ENCODE measurements at places on chromosomes 11 and 22.

- DNase-seq: no peak
Observed at GRCh38 chr11:79336797-79337517, 103.9 kb downstream of the TENM4 start.

- no peak for DNase-seq
Observed at GRCh38 chr11:68324695-68325094, 12.3 kb downstream of the LRP5 start.

- no peak for DNase-seq
Observed at GRCh38 chr22:48640890-48641841, 1186.5 kb downstream of the BRD1 start.

- no peak for DNase-seq
Observed at GRCh38 chr11:78782725-78783124, 208.1 kb upstream of the NARS2 start.

GRCh38 chr22:23608583-23608982, 23.5 kb downstream of the DRICH1 start:
- DNase-seq: peak; percentile 14

GRCh38 chr22:45629469-45630089, 42.1 kb upstream of the ATXN10 start:
- no peak for DNase-seq

GRCh38 chr11:64340671-64341335, 799 bp downstream of the CCDC88B start:
- DNase-seq: no peak

- no peak for DNase-seq
Observed at GRCh38 chr22:36208914-36209313, 7.3 kb upstream of the APOL4 start.

DNA sequence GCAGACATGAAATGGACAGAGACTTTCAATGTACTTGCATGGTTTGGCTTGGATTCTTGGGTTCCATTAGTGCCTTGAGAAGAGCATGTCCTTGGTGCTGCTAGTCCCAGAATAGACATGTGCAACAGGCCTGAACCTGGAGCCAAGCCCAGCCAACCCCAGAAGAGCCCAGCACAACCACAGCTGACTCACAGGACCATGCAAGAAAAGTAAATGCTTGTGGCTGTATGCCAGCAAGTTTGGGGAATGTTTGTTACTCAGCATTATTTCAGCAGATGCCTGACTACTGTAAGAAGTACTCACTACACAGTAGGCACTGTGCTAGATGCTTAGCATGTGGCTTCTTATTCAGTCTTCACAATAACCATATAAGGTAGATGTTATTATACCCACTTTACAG, 39.2 kb upstream of the HMGXB4 start:
- DNase-seq: peak; percentile 16

DNA sequence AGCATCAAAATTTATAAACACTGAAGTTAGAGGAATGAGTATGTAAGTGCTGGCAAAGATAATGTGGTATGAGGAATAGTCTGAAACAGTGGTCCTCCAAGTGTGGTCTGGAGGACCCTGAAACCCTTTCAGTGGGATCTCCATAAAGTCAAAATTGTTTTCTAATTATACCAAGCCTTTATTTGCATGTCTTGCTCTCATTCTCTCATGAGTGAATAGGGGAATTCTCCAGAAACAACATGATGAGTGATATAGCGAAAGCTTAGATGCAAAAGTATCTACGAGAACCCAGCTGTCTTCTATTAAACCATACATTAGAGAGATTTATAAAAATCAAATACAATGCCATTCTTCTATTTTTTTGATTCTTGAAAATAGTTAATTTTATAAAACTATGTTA, 145.0 kb upstream of the RAG2 start:
- no peak for DNase-seq

DNA sequence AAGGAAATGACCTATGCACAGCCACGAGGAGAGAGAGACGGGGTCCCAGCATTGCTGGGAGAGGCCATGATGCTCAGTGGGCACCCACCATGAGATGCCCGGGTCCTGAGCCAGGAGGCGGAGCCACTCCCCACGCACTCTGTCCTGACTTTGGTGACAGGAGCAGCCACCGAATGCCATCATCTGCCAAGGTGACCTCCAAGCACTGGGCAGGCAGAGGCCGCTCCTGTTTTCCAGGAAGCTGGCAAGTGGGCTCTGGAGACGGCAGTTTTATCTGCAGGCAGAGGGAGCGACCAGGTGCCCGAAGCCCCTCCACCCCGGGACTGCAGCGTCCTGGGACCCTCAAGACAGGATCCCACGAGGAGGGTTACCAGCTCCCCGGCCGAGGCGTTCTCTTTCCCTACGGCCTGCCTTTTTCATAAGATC, 453.9 kb downstream of the BRD1 start:
- no peak for DNase-seq

GRCh38 chr22:36713436-36713835, 9.9 kb upstream of the CACNG2 start:
- no peak for DNase-seq

GRCh38 chr22:42816336-42816735, 40.7 kb downstream of the ARFGAP3 start:
- no peak for DNase-seq

DNA sequence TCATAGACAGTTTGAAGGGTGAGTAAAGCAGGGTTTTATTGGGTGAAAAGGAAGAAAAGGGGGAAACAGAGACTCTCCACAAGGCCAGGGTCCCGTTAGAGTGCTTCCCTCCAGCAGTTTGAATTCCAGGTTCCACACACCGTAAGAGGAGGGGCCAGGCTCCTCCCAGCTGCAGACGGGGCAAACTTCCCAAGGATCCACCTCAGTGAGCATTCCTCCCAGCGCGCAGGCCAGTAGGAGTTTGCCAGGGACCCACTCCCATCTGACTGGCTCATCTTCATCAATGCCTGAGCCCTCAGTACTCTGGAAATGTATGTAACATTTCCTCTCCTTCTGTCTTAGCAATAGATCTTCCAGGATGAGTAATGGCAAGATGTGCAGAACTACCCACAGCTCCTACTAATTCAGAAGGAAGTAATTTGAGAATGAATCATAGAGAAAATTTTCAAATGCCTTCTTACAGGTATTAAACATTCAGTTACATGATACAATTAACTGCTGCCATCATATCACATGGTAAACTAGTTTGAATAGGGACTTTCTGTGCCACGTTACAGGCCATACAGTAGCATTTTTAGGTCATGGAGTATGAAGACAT, 34.0 kb upstream of the TRPC6 start:
- DNase-seq: peak; percentile 9

DNA sequence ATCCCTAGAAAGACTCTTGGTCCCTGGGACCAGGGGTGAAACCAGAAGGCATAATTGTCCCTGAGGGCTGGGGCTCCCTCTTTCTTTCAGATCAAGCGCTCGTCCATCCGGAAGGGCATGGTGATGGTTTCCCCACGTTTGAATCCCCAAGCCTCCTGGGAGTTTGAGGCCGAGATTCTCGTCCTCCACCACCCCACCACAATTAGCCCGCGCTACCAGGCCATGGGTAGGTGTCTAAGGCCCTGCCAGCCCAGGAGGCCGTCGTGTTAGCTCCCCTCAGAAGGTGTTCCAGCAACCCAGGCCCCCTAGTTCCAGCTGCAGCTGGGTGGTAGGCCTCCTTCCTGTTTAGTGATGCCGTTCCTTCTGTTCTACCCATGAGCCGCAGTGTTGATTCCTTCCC, 21.4 kb downstream of the GTPBP1 start:
- no peak for DNase-seq

- peak; percentile 48 for DNase-seq
Observed at GRCh38 chr11:126355926-126356897, 726 bp downstream of the ST3GAL4 start.

GRCh38 chr11:112485280-112485679, 224.6 kb upstream of the PLET1 start:
- DNase-seq: no peak

GRCh38 chr11:86442420-86442819, 67.7 kb downstream of the CCDC81 start:
- DNase-seq: peak; percentile 34

DNA sequence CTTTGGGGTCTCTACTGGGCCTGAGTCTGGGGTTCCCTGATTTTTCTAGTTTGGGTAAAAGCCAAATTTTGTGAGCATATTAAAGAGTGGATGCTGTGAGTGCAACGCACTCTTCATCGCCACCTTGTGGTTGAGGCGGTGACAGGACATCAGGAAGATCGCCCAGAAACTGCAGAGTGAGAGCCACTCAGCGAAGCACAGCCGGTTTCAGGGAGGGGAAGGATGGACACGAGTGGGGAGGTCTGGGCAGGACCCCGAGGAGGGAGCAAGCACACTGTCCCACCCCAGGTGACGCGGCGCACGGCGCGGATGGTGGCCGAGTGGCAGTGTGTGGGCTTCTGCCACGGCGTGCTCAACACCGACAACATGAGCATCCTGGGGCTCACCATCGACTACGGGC, 9.1 kb downstream of the SELENOO start:
- DNase-seq: peak; percentile 59

DNA sequence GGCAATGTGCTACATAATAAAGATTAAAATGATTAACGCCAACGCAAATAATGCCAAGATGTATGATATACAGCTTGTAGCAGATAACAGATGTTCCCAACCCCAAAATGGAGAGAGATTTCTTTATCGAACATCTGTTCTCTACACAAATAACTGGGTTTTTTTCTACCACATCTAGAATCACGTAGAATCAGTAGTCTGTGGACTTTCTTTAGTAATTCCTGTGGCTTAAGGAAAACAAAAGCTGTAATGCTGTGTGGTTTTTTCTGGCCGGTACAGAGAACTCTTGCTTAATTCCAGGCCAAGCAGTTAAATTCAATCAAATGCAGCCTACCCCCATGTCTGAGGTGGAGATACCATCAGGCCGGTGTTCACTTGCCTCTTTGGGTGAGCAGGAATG, 303.4 kb downstream of the FAT3 start:
- peak; percentile 3 for DNase-seq

DNA sequence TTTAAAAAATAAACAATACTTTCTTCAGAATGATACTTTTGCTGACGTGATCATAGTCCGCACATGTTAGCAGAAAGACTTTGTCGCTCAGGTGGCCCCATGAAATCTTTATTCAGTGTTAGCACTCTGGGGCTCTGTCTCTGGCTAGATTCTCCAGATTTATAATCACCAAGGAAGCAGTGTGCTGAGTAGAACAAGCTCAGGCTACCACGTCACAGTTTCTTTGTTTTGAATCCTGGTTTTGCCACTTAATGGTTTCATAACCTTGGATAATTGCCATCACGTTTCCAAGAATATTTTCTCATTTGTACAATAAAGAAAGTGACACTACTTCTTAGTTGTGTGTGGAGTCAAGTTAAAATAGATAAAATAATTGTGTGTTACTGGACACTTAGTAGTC, 3.9 kb upstream of the MUC15 start:
- peak; percentile 51 for DNase-seq

DNA sequence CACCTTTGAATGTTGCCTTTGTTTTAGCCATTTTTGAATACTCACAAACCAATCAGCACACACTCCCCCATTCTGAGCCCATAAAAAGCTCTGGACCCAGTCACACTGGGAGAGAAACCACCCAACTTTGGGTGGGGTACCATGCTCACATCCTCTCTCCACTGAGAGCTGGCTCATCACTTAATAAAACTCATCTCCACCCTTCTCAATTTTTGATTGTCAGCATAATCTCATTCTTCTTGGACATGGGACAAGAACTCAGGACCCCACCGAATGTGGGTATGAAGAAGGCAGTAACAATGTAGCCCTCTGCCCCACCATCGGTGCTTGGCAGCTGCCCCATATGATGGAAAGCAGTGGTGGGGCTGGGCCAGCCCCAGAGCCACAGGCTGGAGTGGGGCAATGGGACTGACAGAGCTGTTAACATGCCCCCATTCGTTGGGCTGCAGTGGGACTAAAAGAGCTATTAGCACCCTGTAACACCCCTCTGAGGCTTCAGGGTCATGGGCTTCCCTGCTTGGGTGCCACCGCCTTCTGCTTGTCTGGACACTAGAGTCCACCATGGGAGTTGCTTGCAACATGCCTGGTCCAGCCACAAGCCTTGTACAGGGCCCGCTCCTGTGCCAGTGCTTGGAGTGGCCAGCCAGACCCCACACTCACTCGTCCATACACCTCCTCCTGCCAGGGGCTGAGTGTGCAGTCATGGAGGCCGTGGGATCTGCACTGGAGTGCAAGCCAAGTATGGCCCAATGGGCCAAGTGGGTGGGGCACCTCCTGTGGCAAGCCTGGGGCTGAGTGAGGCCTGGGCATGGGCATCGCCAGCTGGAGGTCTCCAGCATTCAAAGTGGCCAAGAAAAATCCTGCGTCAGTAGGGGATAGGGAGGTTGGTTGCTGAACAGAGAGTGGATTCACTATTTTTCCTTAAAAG, 471.1 kb downstream of the TBC1D22A start:
- no peak for DNase-seq

DNA sequence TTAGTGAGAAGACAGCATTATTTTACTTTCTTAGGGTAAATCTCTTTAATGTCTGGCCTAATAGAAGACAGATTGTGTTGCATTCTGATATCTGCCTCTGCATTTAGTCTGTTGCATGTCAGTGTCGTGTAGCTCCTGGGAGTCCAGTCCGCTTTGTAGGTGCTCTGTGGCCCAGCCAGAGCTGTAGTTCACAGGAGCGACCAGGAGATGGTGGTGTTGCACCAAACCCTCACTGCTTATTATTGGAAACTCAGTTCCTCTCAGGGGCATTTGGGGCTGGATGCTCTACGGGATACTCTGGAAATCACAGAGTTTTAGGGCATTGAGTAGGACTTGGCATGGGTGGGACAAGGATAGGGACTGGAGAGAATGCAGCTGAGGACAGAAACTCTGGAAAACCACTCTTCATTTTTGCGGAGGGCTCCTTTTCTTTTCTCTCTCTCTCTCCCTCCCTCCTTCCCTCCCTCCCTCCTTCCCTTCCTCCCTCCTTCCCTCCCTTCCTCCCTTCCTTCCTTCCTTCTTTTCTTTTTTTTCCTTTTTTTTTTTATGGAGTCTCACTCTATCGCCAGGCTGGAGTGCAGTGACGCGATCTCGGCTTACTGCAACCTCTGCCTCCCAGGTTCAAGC, 21.7 kb downstream of the MIAT start:
- peak; percentile 67 for DNase-seq

DNA sequence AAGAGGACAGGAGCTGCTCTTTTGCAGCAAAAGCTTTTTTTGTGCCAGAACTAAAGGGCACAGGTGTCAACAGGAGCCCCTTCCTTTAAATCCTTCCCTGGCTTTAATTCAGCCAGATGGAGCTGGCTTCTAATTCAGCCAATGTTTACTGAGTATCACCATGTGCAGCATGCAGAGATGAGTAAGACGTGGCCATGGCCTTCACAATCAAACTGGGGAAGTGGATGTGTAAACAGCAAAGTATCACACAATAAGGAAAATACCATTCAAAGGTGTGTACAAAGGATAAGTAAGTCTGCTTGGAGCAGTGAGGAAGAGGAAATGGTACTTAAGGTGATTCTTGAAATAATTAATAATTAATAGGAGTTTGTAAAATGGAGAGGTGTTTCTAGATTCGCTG, 243.4 kb downstream of the NXPE2 start:
- no peak for DNase-seq

- DNase-seq: no peak
Observed at GRCh38 chr11:113168354-113169342, 145.7 kb upstream of the TTC12 start.

- DNase-seq: peak; percentile 60
Observed at GRCh38 chr11:126485021-126485792, 129.7 kb downstream of the ST3GAL4 start.

GRCh38 chr11:111205632-111206385, 39.7 kb upstream of the POU2AF2 start:
- peak; percentile 36 for DNase-seq

GRCh38 chr11:29190313-29190712, 826.5 kb downstream of the KCNA4 start:
- peak; percentile 31 for DNase-seq

Measured in iris pigment epithelial cell (primary cell).